NCI-H1105 (cell line): ENCODE measurements at places on chromosomes 5 and 9.

GRCh38 chr9:77798140-77798539 lies 150.0 kb upstream of the GNA14 start:
- DNase-seq = no peak

- no peak for DNase-seq
Measured at GRCh38 chr9:125241863-125242739, 958 bp upstream of the HSPA5 start.

- no peak for DNase-seq
Measured at GRCh38 chr5:149853331-149853648, 91.3 kb downstream of the PDE6A start.

DNA sequence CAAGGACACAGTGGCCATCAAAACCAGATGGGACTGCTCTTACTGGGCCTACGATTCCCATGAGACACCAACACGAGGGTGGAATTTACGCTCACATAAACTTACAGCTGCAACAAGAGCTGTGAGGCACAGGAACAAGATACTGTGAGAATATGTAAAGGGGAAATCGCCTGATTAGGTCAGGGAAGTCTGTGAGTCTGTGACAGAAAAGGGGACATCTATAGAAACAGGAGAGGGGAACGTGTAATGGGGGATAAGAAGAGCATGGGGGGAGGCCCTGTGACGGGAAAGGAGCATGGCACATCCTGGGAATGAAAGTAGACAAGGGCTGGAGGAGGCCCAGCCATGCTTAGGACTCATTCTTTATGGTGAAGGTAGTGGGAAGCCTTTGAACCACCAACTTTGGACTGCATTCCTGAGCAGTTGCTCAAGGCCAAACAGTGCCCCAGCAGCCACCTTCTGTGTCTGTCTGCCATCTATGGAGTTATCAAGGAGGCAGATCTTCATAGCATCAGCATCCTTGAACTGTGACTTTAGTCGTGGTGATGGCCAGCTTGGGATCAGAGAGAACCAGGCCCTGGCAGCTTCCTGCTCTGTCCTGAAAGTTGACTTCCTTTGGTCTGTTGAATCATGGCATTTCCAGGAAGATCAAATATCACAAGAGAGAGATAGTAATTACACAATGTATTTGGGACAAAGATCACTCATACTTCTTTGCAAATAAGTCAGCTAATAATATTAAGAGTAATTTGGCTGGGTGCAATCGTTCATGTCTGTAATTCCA lies 87.9 kb upstream of the FAM169A start:
- DNase-seq = no peak

- no peak for DNase-seq
Measured at GRCh38 chr5:168950241-168950951, 350.5 kb downstream of the SLIT3 start.

GRCh38 chr5:33611877-33612276 lies 171.1 kb downstream of the TARS1 start:
- no peak for DNase-seq

- DNase-seq = no peak
Measured at GRCh38 chr5:133763744-133764143, 151.4 kb upstream of the FSTL4 start.

DNA sequence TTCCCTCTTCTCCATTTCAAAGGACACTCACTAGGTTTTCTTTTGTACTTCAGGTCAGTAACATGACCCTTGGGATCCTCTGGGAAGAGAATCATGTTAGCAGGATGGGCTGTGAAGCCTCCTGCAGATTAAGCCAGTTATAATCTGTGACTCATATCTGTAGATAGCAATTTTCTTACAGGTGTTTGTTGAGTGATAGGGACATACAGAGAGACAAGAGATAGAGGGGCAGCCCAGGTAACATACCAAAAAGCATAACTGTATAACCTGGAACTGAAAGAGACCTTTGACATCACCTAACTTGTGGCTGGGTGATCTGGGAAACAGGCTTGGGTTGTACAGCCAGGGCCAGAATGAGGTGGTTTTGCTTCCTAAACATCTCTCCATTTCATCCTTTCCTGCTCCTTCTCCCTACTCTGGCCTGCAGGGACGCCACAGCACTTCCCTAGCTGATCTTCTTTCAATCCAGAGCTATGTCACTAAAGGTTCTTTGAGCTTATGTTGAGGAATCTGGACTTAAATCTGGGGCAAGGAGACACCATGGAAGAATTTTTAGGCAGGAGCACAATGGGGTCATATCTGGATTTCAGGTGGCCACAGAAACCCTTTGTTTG lies 21.0 kb upstream of the PPARGC1B start:
- no peak for DNase-seq
